Mucosa of descending colon (tissue), 3 donors: ENCODE measurements at places on chromosomes 13 and 19.

DNA sequence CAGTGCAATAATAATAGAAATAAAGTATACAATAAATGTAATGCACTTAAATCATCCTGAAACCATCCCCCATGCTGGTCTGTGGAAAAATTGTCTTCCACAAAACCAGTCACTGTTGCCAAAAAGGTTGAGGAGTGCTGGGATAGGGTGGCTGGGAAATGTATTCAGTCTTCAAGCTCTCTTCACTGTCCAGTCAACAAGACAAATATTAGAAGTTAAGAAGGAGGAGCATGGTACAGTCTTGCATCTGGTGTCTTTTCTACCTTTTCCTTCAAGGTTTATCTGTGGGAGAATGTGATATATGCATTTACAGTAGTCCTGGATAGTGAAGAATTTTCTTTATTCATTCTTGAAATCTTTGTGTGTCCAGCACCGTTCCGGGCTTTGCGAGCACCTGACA lies 203.4 kb downstream of the GPC5 start:
- DNase-seq = no peak

GRCh38 chr19:42279902-42280814 lies 11.1 kb downstream of the CIC start:
- DNase-seq = peak; percentile 89

- peak; percentile 97 for DNase-seq
These were observed 6.5 kb downstream of the MED29 start for GRCh38 chr19:39397360-39398296.

GRCh38 chr19:10718205-10719196 lies 622 bp downstream of the DNM2 start:
- DNase-seq = no peak

GRCh38 chr13:114143806-114144605 lies 11.6 kb upstream of the RASA3 start:
- peak; percentile 67 for DNase-seq

- DNase-seq = peak; percentile 41
These were observed 2.1 kb downstream of the SNAPC2 start for GRCh38 chr19:7921967-7922835.

- no peak for DNase-seq
These were observed 10.8 kb upstream of the RANBP3 start for GRCh38 chr19:5988517-5989387.

- no peak for DNase-seq
These were observed 18.2 kb upstream of the AMER2 start for GRCh38 chr13:25190256-25190655.

GRCh38 chr13:30077240-30077735 lies 226.9 kb upstream of the UBL3 start:
- no peak for DNase-seq
